ENCODE measurements at places on chromosomes 16 and 17.

DNA sequence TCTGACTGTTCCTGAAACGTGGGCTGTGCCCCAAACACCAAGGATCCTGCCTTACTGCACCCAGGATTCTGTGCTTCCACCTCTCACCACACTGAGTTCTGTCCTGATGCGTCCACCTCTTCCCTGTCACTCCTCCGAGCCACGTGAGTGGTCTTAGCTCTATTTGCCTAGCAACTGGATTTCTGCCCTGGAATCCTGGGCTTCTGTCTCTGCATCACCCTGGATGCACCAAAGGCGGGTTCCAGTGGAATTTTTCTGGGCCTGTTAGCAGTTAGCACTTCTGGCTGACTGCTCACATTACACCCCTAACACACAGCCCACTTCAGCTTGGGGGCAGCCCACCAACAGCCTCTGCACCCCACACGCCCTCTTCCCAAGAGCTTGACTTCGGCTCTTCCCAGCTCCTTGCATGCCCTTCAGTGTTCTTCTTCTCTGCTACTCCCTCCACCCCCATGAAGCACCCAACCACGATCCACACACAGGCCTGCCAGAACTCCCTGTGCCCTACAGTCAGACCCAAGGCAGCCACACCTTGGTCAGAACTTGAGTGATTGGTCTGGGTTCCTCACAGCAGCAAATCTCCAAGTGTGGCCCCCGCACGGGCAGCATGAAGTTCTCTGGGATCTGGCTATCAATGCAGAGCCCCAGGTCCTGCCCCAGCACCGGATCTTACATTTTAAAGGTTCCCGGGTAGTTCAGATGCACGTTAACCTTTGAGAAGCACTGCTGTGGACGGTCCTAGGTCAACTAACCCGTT lies 129.8 kb upstream of the RCVRN start:
- DNase-seq, result no peak

GRCh38 chr16:937311-937710 lies 33.5 kb downstream of the LMF1 start:
- DNase-seq, result no peak

DNA sequence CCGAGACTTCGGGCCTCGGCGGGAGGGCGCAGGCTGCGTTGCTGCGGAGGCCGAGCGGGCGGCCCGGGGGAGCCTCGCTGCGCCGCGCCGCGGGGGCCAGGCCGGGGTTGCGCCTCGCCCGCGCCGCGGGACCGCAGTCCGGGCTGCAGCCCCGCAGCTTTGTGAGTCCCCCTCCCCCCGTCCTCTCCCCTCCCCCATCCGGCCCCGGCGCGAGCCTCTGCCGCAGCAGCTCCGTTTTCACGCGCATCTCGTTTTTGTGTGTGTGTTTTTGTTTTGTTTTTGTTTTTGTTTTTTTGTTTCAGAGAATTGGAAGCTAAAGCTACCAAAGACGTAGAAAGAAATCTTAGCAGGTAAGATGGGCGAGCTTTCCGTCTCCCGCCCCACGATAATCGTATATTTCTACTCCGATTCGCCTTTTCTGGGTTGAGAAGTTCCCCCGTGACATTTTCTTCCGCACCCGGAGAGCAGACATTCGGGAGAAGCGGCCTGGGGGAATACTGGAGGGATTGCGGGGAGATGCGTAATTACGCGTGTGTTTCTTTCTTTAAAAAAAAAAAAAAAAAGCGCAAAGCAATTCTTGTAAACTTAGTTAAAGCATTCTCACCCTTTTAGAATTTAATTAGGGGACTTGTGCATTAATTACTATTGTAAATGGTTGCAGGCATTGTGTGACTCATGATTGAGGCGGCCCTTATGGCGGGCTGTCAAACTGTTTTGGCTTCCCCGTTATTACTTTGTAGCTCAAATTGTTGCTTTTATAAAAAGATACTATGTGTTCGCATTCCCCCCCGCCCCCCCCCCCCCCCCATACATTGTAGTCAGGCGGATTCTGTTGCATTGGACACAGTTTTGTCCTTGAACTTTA lies 732 bp downstream of the TNRC6A start:
- peak; percentile 42 for DNase-seq

- no peak for DNase-seq
These were observed 741.1 kb upstream of the EEF2KMT start for GRCh38 chr16:5838725-5839124.

GRCh38 chr16:50025537-50025931 lies 509 bp downstream of the CNEP1R1 start:
- peak; percentile 20 for DNase-seq

GRCh38 chr16:88882358-88883030 lies 16.0 kb upstream of the PABPN1L start:
- no peak for DNase-seq

DNA sequence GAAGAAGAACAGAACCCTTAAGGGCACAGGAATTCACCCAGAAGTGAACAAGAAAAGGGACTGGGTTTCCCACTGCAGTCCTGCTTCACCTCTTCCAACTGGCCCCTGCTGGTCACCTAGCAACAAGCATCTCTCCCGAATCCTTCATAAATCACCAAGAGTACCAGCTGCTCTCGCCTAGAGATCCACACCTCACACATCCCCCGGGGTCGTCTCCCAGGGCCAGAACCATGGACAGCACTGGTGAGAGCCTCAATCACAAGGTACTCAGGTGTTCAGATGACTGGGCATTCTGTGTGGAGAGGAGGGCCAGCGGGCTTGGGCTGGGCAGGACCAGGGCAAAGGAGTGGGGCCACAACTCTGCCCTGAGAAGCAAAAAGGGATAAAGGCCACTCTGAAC lies 65.9 kb downstream of the CCT6B start:
- no peak for DNase-seq

- DNase-seq, result no peak
These were observed 5.6 kb downstream of the GNG13 start for GRCh38 chr16:794853-795466.

GRCh38 chr17:6110088-6110487 lies 39.9 kb downstream of the WSCD1 start:
- peak; percentile 17 for DNase-seq

DNA sequence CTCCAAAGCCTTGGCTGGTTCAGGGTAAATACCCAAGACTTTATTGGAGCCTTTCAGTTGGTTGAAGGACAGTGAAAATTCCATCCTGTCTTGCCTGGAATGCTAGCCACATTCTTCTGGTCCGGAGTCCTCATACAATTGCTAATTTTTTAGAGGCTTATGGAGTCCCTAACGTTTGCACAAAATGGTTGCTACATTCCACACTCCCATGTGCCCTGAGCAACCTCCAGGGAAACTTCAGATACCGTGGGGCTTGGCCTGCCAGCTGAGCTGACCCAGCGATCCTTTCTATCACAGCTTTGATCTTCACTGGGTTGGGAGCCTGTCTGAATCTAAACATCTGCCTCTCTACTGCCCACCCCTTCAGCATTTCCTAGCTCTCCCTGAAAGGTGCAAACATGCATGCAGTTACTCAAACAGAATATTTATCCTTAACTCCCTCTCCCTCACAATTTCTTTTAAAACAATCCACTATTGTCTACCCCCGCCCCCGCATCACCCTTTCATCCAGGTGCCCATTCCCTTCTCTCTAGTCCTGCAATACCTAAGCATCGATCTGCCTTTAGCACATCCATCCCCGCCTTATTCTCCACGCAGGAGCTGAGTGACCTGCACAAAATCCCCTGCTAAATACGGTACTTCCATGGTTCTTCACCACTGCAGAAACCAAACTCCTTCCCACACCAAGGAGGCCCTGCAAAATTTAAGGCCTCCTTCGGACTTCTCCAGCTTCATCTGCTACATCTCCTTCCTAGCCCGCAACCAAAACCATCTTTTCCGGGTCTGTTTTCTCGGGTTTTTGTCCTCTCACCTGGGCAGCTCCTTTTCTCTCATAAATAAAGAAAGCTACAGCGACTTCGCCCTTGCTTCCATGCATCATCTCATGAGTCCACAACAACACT lies 810 bp upstream of the GAN start:
- DNase-seq, result no peak

- no peak for DNase-seq
These were observed 32.8 kb downstream of the SCNN1B start for GRCh38 chr16:23334950-23335349.

- DNase-seq, result no peak
These were observed 299.3 kb downstream of the CNTNAP4 start for GRCh38 chr16:76576526-76576925.
